ENCODE measurements at places on chromosomes 6 and 20. TPM values are rescaled to one million over a fixed set of nuclear protein-coding genes. Genes with fewer than 3 reads are reported as not detected.

HCRTR2 gene
- total RNA-seq: not detected

ZKSCAN8 gene
- 37.4 TPM for total RNA-seq

GPX5 gene
- total RNA-seq: not detected

RAET1G gene
- not detected for total RNA-seq

CTCFL gene
- not detected for total RNA-seq

NFS1 gene
- 13.9 TPM for total RNA-seq

FBXL4 gene
- total RNA-seq: 30.9 TPM

SCUBE3 gene
- total RNA-seq: 0.25 TPM

ARFGEF3 gene
- total RNA-seq: 15.3 TPM

CGA gene
- total RNA-seq: not detected

GHRH gene
- total RNA-seq: not detected

CSTF1 gene
- 25.6 TPM for total RNA-seq

Data from glutamatergic neuron (in vitro differentiated cells).